ENCODE measurements at places on chromosomes 2 and 18. TPM values are rescaled to one million over a fixed set of nuclear protein-coding genes. Genes with fewer than 3 reads are reported as not detected.

Gene GPR45
- not detected for total RNA-seq

Gene UGT1A8
- not detected for total RNA-seq

DNA sequence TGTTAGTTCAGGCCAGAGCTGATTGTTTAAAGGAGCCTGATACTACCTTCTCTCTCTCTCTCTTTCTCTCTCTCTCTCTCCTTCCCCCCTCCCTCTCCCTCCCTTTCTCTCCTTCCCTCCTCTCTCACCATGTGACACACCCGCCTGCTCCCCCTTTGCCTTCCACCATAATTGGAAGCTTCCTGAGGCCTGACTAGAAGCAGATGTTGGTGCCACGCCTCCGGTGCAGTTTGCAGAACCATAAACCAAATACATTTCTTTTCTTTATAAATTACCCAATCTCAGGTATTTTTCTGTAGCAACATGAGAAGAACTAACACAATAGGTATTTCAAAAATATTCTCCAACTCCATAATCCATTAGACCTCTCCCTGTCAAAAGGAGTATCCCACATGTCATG lies 62.4 kb downstream of the ANKRD62 start:
- no peak for DNase-seq

DNA sequence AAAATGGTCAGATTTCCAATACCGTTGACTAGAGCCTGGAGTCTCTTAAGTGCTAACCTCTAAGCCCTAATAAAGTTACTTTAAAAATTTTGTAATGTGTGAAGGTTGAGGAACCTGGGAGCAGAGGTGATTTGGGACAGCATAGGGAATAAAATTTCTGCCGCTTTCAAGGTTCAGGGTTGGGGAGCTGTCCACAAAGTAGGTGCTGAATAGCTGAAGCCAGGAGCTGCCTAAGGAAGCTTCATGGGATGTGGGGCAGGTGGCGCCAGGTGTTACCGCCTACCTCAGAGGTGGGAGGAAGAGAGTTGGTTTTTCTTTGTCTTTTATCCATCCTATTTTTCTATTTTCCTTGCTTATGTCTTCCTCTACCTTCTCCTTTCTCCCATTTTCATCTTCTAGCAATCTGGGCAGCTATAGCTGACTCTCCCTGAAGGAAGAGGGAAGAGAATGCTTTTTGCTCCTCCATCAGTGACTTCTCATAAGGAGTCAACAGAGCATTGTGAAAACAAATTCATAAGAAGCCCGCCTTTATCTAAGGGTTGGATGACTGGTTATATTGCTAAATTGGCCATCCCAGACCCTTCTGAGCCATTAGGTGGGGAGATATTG lies 178.7 kb downstream of the CLIP4 start:
- no peak for DNase-seq

- no peak for DNase-seq
These were observed 25.4 kb downstream of the GPC1 start for GRCh38 chr2:240460781-240461431.

DNA sequence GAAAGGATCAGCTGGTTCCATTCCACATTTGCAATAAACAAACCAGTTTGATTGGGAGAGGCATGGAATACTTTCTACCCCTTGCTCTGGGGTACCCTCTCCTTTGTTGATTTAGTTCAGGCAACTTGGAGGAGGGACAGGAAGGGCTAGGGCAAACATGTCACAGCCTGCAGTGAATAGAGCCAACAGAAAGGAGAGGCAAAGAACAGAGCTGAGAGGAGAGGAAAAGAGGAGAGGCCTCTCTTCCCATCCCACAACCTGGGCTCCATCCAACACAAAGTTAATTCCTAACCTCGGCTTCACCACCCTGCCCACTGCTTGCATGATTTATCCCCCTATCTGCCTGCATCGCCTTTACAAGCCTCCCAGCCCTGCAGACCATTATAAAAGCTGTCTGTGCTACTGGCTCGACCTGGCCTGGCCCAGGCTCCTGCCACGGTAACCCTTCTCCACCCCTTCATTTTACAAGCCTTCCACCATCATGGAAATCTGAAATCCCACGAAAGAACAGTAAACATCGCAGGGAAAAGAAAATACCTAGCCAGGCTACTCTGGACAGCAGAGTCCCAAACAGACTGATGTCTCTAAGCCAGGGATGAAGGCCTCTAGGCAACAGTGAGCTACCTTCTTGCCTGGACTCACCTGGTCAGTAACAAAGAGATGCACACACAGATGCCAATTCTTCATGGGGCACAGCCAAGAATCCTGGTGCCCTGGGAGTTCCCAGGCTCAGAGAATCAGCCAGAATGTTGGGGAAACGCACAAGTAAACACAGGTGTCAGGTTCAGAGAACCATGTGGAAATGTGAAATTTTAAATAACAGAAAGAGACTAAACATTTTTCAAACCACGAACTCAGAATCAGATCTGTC lies 43.6 kb downstream of the NHEJ1 start:
- no peak for DNase-seq

Gene SLC5A7
- not detected for total RNA-seq

All from B cell (primary cell).